ENCODE measurements at places on chromosomes 2 and 18. TPM values are rescaled to one million over a fixed set of nuclear protein-coding genes. Genes with fewer than 3 reads are reported as not detected.

SAG gene
- polyA plus RNA-seq, result 0.17 TPM

CCDC74A gene
- polyA plus RNA-seq, result 10.6 TPM

UBXN4 gene
- 153 TPM for polyA plus RNA-seq

SPEG gene
- polyA plus RNA-seq, result 29.5 TPM

DUSP2 gene
- 1.5 TPM for polyA plus RNA-seq

HOXD9 gene
- 1.3 TPM for polyA plus RNA-seq

OTX1 gene
- polyA plus RNA-seq, result 0.14 TPM

APCDD1 gene
- polyA plus RNA-seq, result 137 TPM

MRO gene
- 0.48 TPM for polyA plus RNA-seq

STON1 gene
- polyA plus RNA-seq, result 20.9 TPM

CNRIP1 gene
- polyA plus RNA-seq, result 49.9 TPM

DSG2 gene
- polyA plus RNA-seq, result 38.7 TPM

- DNase-seq, result no peak
Measured at GRCh38 chr2:1606421-1607235, 137.7 kb downstream of the PXDN start.

- no peak for DNase-seq
Measured at GRCh38 chr18:9961041-9961440, 47.2 kb downstream of the VAPA start.

DNA sequence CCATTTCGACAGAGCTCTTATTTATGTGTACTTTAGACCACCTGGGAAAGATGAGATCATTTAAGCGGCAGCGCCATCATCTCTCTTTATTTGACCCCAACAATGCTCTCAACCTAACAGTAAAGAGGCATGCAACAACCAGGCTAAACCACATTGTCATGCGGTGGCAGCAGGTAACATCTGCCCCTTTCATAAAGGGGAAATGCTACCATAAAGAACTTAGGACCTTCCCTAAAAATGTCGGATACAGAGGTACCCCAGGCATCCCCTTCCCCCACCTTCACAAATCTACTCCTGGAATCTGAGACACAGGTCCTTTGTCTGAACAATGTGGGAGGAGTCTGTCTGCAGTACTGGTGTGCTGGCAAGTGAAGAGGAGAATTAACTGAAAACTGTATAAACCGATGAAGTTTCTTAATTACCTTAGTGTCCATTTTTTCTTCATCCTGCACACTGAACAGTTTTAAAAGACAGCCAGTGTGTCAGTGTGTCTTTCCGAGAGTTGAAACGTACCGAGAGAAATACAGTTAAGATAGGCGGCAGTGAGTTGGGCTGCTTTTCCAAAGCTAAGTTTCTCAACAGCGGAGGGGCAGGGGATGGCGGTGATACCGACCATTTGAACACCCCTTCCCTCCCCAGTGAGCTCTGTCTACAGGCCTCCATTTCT is 1.9 kb downstream of the MEX3C start:
- no peak for DNase-seq

GRCh38 chr18:70068981-70069380 is 121.3 kb upstream of the CD226 start:
- no peak for DNase-seq

- no peak for DNase-seq
Measured at GRCh38 chr2:187429989-187430388, 18.1 kb downstream of the CALCRL start.

GRCh38 chr2:154537024-154537423 is 161.5 kb upstream of the KCNJ3 start:
- no peak for DNase-seq

DNA sequence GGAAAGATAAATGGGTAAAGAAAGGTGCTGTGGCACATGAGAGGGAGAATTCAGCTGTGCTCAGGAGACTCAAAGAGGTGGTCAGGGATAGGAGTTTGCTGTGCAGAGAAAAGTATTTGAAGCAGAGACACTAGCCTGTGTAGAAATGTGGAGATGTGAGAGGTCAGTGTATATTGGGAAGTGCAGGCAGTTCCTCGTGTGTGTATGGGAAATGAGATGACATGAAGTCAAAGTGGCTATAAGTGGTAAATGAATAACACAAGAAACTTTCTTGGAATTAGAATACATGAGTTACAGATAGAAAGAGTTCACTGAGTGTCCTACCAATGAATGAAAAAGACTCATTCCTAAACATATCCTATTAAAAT is 11.6 kb downstream of the MAP3K20 start:
- DNase-seq, result no peak

DNA sequence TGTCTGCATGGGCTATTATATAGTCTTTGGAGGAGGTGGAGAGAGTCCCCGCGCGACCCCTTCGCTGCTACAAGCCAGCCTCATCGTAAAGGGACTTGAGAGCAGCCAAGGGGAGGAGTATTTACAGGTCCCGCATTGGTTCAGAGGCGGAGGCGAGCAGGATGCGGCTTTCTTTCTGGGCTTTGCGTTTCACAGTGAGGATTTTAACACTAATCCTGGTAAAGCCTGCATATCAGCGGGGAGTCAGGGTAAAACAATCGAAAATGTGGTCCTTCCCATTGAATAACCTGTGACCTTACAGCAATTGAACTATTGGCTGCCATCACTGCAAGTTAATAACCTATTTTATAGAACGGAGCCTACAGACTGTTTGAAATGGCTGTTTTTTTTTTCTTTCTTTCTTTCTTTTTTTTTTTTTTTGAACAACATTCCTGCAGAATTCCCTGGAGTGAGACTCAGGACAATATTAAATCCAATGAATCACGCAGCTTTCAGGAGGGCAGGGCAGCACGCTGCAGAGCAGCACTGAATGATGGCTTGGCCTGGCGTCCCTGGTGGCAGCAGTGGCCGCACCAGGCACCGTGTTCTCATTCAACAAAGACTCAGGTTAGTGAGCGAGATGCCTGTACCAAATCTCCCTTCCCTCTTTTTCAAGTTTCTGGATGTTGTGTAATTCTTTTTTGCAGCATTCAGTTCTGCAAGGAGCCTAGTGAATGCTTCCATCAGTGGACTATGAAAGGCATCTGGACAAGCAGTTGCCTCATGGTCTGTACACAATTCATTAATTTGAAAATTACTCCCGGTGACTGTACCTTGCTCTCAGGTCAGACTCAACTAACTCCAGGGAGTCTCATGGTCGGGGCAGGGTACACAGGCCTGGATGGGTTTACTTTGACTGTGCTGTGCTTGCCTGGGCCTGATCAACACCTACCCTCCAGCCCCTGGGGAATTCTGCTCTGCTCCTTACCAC is 19.8 kb downstream of the SMIM21 start:
- DNase-seq, result no peak

- no peak for DNase-seq
Measured at GRCh38 chr2:12543076-12543977, 173.4 kb upstream of the TRIB2 start.

GRCh38 chr2:135099802-135100483 is 47.9 kb downstream of the RAB3GAP1 start:
- no peak for DNase-seq

DNA sequence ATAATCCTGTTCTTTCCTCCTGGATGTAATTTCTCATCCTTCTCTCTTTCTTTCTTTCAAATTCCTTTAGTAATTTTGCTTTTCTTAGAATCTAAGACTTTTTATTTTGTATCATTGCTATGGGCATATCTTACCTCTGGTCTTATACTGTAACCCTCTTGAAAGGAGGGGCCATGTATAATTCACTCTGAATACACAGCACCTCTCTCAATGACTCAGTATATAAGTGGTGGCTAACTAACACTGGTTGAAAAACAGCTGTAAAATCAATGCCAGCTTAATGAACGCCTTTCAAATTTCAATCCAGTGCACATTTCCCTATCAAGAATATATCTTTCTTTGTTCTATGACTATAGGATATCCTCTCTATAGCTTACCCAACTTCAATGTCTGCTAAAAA is 53.7 kb downstream of the CWC22 start:
- DNase-seq, result no peak

GRCh38 chr2:224930124-224930523 is 112.1 kb downstream of the DOCK10 start:
- no peak for DNase-seq

DNA sequence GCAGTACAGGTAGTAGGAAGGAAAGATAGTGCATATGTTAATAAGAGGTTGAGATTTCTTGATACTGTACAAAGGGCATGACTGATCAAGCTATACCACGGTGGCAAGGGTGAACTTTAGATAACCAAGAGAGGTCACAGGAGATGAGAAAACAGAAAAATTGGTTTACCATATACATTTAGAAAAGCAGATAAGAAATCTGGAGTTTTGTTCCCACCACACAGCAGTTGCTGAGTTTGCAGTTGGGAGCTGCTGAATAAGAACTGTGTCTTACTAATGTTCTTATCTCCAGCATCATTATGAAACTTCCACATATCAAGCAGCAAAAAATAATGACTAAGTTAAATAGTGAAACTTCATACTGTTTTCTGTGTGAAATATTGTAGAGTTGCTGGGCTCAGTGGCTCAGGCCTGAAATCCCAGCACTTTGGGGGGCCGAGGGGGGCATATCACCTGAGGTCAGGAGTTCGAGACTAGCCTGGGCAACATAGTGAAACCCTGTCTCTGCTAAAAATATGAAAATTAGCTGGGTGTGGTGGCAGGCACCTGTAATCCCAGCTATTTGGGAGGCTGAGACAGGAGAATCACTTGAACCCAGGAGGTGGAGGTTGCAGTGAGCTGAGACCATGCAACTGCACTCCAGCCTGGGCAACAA is 12.0 kb upstream of the IMPACT start:
- no peak for DNase-seq

DNA sequence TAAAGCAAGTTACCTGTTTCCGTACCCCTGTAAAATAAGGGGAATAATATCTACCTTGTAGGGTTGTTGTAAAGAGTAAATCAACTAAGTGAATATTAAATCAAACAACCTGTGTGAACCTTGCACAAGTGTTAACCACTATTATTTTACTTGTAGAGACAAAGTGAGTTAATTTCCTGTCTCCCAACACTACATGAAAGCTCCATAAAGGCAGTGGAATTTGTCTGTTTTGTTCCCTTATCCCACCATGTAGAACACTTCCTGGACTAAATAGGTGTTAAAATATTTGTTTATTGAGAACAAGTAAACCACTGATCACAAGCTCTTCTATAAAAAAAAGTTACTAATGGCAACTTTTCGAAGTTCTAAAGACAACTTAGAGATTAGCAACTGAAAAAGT is 3.3 kb downstream of the ARL5A start:
- no peak for DNase-seq

DNA sequence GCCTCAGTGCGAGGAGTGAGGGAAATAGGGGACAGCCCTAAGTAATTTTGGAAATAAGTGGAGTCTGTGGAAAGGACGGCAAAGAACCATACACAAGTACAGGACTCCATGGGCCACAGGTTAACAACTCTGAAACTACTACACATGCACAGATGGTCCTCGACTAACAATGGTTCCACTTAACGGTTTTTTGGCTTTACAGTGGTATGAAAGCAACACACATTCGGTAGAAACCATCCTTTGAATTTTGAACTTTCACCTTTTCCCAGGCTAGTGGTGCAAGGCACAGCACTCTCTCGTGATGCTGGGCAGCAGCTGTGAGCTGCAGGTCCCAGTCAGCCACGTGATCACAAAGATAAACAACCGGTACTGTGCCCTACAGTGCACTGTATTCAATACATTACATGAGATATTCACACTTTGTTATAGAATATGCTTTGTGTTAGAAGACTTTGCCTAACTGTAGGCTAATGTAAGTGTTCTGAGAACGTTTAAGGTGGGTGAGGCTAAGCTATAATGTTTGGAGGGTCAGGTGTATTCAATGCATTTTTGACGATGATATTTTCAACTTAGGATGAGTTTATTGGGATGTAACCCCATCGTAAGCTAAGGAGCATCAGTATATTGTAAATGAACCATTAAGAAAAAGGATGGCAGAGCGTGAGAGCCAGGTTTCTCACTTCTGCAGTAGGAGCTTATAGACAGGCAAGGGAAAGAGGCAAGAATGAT is 44.6 kb downstream of the TBC1D8 start:
- DNase-seq, result no peak

DNA sequence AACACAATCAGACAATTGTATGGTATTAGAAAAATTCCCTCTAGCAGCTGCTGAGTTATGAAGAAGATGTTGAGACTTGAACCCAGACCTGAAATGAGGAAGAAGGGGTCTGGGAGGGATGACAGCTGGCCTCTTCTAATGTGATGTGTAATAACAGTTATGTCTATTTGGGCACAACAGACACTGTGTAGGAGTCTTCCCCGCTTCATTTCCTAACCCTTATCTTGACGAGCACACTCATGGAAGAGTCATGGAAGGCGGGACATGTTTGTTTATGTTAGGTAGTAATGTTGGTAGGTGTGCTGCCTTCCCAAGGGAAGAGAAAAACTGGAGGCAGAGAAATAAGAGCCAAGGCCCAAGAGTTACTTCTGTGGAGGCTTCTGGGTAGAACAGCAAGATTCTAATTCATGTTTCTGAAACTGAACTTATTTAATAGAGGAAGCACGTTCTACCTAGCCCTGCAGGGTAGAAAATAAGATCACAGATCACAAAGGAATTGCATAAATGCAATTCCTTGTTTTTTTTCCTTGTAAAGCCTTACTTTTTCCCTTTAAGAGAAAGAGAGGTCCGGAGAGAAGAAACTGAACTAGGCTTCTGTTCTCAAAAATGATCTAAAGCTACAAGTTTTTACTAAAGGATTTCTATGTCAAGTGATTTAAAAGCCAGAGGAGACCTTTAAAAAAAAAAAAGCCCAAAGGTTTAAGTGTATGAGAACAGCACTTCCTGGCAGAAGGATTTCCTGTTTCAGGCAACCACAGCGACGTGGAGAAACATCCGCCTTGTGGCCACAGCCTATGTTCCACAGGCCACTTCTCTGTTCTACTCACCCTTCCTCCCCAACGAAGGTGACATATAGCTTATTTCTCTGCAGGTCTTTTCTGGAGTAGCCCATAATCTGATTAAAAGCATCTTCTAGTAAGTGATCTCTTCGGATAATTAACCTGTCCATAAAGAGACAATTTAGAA is 68.5 kb upstream of the STK17B start:
- peak; percentile 86 for DNase-seq

DNA sequence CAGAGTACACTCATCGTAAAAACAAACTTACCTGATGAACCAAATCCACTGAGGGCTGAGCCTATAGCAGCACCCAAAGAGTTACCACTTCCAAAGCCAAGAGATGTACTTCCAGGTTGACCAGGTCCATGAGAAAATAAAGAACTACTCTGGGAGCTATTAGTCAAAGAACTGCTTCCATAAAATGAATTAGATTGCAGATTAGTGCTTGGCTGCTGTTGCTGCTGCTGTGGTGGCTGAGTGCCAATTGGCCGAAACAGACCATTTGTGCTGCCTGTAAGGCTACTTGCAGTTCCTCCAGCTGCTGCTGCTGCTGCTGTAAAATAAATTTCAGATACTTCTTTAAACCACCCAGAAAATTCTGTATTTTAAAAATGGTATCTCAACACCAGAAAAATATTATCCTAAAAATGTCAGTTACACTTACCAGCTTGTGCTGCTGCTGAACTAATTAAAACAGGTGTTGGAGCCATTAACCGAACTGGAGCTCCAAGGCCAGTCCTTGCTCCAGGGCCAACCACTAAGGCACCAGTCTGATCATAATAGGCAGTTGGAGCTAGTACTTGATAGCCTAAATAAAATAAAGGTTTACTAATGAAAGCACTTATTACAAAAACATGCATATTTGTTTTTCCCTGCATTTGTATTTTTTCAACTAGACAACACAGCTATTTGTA is 58.1 kb upstream of the SDC1 start:
- peak; percentile 88 for DNase-seq

All from left lung (tissue), 14 donors.